ENCODE measurements at places on chromosomes 3 and 15.

GRCh38 chr15:78978601-78979179 lies 33.8 kb upstream of the CTSH start:
- DNase-seq = no peak

GRCh38 chr3:142958707-142959106 lies 4.8 kb downstream of the PAQR9 start:
- no peak for DNase-seq

DNA sequence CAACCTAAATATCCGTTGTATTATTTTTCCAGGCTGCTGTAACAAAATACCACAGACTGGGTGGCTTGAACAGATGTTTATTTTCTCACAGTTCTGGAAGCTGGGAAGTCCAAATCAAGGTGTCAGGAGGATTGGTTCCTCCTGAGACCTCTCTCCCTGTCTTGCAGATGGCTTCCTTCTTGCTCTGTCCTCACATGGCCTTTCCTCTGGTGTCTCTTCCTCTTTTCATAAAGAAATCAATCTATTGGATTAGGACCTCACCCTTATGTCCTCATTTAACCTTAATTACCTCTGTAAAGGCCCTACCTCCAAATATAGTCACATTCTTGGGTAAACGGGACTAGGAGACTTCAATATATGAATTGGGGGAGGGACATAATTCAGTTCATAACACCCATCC lies 89.2 kb upstream of the PLCL2 start:
- DNase-seq = no peak

DNA sequence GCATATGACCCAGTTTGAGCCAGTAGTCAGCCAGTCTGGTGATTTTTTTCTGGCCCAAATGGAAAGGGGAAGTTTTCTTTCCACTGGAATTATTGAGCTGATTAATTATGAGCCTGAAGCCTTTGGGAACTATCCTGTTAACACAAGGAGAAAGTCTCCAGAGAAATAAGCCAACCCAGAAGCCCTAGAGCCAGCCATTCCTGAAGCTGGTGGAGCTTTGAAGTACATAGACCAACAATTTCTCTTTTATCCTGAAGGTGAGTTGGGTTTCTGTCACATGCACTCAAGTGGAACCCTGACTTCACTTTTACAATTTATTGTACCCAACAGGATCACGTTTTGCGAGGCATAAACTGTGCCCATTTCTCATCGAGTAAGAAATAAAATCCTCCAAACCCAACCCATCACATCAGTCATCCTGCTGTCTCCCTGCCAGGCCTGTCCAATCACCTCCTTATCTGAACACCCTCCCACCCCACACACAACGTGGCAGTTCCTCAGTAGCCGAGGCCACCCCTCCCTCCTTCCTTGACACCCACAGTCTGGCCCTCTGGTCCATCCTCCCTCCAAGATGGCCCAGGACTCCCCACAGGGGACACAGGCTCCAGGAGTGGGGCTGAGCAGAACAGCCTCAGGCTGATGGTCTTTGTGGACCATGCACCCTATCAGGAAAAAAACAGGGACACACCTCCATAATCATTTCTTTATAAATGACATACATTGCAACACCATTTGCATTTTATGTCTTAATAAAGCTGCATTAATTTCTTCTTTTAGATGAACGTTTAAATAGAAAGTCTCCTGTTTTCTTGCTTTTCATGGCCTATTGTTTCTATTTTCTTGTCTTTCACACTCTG lies 55.7 kb upstream of the GATA2 start:
- DNase-seq = no peak

- DNase-seq = no peak
Measured at GRCh38 chr3:99549957-99550603, 88.3 kb upstream of the COL8A1 start.

DNA sequence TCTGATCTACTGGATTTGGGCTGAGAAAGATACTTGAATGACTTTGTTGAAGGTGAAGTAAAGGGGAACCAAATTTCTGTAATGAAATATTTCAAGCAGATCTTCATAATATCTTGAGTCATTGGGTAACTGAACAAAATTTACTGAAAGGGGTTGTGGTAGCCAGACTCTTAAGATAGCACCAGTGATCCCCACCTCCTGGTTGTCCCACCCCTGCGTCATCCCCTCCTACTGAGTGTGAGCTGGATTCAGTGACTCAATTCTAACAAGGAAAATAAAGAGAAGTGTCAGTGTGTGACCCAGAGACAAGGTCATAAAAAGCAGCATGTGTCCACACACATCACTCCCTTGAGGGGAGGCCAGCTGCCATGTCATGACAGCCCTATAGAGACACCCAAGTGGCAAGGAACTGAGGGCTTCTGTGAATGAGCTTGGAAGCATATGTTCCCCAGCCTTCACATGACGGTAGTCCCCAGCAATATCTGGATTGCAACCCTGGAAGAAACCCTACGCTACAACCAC lies 107.1 kb downstream of the MECOM start:
- no peak for DNase-seq

GRCh38 chr3:11423868-11424267 lies 151.7 kb downstream of the ATG7 start:
- no peak for DNase-seq

DNA sequence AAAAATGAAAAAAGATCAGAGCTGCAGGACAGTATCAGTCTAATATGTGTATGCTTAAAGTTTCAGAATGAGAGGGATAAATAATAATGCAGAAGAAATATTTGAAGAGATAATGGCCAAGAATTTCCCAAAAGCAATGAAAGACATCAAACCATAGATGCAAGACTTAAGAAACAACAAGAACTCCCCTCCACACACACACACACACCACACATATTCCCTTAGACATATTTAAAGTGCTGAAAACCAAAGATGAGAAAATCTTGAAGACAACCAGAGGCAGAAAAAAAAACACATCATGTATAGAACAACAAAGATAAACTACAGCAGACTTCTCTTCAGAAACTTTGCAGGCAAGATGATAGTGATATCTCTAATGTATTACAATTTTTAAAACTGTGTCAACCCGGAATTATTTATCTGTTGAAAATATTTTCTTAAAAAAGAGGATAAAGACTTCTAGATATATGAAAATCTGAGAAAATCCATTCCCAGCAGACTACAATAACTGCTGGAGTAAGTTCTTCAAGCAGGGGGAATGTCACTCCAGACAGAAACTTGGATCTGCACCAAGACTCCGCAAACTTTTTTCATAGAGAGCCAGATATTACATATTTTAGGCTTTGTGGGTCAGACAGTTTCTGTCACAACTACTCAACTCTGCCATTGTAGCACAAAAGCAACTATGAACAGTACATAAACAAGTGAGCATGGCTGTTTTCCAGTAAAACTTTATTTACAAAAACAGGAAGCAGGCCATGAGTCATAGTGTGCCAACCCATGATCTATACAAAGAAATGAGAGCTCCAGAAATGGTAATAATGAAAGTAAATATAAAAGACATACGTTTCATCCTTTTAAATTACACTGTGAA lies 223.4 kb upstream of the CGNL1 start:
- no peak for DNase-seq

- DNase-seq = no peak
Measured at GRCh38 chr15:63054985-63055384, 12.4 kb downstream of the TPM1 start.

GRCh38 chr3:149415484-149415883 lies 38.0 kb upstream of the TM4SF1 start:
- DNase-seq = no peak

DNA sequence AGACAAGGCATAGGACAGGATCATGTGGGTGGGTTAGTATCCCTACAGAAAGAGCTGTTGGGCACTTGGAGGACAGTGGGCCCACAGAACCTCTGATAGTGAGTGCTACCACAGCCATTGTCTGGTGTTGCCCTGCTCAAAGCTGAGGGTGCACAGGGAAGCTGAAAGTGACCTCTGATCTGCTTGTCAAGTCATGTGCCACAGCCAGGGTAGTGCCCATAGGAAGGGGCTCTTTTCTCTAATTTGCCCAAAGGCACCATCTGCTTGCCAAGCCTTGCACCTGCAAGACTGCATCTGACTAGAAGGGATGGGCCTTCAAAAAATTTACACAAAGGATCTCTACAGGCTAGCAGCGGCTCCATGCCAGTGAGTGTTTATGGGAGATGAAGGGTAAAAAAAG lies 87.4 kb upstream of the GSK3B start:
- peak; percentile 40 for DNase-seq

GRCh38 chr3:56935811-56936210 lies 124.7 kb upstream of the SPATA12 start:
- no peak for DNase-seq

GRCh38 chr3:143222505-143222904 lies 102.9 kb downstream of the CHST2 start:
- no peak for DNase-seq

GRCh38 chr3:50270422-50271224 lies 1.7 kb downstream of the SEMA3B start:
- no peak for DNase-seq

GRCh38 chr3:147472846-147473245 lies 63.7 kb downstream of the ZIC1 start:
- DNase-seq = no peak

DNA sequence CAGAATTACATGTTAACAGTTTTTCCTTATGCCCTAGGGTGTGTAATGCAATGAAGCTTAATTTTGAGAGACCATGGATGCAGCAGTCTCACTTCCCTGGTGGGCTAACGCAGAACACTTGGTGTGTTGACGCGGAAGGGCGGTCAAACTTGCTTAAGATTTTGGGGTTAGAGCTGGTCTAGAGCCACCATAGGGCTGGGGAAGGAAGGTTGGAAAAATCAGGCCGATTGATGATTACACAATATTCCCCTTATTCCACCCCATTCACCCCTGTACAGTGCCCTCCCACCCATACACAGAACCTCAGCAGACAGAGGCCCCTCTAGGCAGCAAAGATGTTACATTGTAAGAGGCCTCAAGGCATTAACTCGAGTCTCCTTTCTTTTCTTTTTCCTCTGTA lies 24.3 kb downstream of the VGLL4 start:
- DNase-seq = no peak

DNA sequence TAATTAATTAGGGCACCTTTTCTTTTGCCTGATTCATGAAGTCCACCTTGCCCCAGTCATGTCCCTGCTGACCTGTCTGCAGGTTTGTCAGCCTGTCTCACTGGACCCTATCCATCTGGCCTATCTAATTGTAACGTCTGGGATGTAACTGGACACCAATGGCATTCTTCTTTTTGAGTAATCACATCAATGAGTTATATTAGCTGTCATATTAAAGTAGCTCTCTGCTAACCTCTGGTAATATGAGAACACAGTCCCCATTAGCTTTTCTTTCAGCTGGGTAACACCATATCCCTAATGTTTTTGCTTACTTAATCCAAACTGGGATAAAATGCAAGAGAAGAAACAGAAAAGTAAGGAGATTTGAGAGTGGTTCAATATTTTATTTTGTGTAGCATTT lies 166.2 kb upstream of the VEPH1 start:
- peak; percentile 89 for DNase-seq

DNA sequence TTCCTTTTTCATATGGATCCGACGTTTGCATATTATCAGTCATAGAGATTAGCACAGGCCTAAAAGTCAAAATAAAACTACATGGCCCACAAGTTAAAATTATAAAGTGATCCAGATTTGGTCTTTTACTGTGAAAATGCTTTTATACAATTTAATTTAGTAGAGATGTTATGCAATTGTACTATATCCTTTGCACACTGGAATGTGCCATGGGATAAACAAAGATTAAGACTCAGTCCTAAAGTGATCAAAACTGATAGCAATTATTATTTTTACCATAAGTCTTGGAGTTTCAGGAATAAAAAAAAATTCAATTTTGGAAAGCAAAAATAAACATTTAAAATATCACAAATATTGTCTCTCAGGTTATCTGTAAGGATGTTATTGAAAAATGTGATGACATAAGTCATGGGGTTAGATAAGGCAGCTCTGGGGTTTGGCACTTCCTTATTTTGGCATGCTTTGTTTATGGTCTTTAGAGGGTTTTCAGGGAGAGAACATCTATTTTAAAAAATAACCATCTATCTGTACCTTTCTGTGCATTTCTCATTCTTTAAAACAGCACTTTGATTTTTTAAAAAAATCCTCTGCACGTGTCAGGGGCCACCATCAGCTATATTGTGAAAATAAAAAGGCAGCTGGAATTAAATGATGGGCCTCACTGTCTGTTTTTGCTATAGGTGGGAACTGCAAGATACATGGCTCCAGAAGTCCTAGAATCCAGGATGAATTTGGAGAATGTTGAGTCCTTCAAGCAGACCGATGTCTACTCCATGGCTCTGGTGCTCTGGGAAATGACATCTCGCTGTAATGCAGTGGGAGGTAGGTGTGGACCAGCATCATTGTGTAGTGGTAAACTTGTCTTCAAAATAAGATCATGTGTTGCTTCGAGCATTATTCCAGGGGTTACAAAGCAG lies 67.3 kb downstream of the TGFBR2 start:
- DNase-seq = no peak

DNA sequence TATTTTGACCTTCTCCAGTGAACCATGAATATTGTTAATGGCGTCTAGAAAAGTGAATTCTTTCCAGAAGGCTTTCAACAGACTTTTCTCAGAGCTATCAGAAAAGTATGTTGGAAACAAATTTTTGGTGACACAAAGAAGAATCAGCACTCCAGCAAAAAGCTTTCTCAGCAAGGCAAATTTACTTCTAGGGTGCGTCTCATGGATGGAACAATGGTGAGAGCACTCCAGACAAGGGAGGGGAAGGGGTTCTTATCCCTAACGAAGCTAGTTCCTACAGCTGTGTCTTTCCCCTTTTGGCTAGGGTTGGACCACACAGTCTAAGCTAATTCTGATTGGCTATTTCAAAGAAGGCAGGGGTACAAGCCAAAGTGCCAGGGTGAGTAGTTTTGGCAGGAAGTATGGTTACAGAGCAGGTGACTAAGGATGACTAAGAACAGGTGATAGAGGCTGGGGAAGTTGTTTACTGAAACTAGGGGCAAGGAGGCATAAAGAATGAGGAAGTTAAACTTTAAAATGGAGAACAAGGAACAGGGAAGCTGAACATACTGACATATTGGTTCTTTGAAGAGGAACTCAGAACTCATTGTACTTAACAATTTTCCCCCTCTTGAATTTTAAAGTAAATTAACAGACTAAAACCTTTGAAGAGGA lies 959.8 kb downstream of the NAALADL2 start:
- no peak for DNase-seq

- DNase-seq = no peak
Measured at GRCh38 chr3:127370906-127371305, 83.1 kb upstream of the PRR20G start.

DNA sequence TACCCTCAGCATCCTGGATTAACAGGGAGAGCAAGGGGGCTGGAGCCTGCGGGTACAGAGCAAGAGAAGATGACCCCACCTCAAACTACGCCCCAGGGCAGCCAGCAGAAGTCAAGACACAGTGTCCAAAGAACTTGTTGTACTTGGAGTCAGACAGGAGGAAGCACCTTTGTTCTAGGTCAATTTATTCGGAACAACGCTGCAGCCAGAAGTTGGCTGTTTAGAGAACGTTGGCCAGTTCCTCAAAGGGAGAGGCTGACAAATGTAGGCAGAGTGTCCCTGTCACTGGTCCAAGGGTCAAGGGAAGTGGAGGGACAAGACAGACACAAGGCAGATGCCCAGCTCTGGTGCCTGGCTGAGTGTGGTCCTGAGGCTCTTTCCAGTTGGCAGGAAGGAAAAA lies 32.1 kb upstream of the PIAS1 start:
- no peak for DNase-seq

- no peak for DNase-seq
Measured at GRCh38 chr15:92906563-92907081, 6.5 kb downstream of the CHD2 start.

GRCh38 chr15:89088605-89089315 lies 504 bp downstream of the ABHD2 start:
- no peak for DNase-seq

Measured in NCI-H1105 treated with DMSO at 0.1 percent for 48 hours (cell line).